ENCODE measurements at places on chromosomes 2 and 18.

DNA sequence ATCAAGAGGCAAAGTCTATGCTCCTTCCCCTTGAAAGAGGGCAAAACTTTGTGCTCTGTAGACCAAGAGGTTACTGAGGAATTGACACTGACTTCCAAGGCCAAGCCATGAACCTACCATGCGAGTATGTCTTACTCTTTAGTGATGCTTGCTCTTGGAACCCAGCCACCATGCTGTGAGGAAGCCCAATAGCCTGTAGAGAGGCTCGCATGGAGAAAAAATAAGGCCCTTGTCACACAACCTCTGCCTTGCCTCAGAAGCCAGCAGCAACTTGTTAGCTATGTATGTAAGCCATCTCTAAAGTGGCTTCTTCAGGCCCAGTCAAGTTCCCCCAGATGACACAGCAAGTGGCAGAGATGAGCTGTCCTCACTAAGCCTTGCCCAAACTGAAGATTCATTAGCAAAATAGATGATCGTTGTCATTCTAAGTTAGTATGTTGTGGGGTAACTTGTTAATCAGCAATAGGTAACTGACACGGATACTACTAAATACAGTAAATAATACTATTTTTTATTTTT is 66.1 kb upstream of the RGPD5 start:
- DNase-seq = no peak

- DNase-seq = no peak
Measured at GRCh38 chr2:49224426-49225010, 70.2 kb upstream of the FSHR start.

DNA sequence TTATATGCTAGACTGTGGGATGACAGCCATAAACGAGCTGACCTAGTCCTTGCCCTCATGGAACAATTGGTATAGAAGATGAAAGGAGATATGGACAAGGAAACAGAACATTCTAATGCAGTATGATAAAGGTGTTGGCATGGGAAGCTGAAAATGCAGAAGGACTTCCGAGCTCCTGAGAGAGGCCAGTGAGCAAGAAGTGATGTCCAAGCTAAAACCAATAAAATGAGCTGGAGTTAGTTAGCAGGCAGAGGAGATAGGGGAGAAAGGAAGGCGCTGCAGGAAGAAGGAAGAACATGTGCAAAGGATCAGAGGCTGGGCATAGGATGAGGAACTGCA is 64.5 kb downstream of the BOD1L2 start:
- DNase-seq = no peak

GRCh38 chr2:186907897-186908296 is 58.9 kb upstream of the ZSWIM2 start:
- DNase-seq = no peak

GRCh38 chr18:48991676-48992075 is 40.9 kb upstream of the SMAD7 start:
- no peak for DNase-seq

- no peak for DNase-seq
Measured at GRCh38 chr2:147232225-147232669, 612.6 kb upstream of the ACVR2A start.

GRCh38 chr2:212998626-212999359 is 152.6 kb downstream of the IKZF2 start:
- no peak for DNase-seq

DNA sequence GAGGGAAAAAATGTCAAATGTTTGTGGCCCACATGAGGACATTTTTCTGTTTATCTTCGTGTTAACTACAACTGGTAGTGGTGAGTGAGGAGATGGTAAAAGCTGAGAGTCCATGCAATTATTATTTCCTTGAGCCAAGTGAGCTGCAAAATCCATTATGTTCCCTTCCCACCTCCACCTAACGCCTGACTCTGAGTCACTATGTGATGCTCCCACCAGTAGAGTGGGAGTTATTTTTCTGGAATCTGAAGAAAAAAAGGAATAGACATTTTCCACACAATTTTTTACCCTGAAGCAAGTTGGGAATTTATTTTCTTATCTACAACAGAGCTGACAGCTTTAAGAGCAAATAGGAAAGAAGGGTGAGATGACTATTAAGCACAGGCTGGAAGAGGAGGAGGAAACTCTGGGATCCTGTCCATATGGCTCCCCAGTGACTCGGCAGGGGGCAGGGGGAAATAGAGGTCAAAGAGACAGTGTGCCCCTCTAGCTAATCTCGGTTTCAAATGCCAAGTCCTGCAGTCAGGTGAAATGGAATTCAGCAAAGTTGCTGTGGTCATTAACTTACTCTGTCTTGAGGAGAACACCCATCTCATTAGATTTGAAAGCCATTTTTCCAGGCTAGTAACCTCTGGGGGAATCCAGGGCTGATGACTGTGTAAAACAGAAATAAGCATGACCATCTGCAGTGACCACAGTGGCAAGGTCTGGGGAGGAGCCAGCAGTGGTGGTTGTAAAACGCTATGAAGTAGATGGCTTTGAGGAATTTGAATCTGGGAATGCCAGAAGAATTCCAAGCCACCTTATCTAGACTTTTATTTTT is 463.9 kb downstream of the STK39 start:
- DNase-seq = no peak

DNA sequence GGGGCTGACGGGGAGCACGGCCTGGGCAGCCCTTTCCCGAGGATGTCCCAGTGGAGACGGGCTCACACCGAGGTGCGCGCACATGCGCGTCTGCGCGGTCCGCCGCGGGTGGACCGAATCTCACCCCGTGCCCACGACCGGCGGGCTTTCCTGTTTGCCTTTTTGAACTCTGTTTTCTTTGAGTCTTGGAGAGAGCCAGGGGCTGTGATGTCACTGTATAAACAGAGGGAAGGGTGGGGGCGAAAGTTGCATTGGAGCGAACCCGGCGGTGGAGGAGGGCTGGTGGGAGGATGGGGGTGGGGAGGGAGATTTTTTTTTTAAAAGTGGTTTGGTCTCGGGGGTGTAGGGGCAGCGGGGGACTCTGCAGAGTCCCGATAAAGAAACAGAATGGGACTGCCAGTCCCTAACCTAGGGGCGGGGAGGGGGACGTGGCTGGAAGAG is 141.2 kb upstream of the CTAGE1 start:
- no peak for DNase-seq

GRCh38 chr2:208807756-208808155 is 401.2 kb downstream of the PTH2R start:
- no peak for DNase-seq

DNA sequence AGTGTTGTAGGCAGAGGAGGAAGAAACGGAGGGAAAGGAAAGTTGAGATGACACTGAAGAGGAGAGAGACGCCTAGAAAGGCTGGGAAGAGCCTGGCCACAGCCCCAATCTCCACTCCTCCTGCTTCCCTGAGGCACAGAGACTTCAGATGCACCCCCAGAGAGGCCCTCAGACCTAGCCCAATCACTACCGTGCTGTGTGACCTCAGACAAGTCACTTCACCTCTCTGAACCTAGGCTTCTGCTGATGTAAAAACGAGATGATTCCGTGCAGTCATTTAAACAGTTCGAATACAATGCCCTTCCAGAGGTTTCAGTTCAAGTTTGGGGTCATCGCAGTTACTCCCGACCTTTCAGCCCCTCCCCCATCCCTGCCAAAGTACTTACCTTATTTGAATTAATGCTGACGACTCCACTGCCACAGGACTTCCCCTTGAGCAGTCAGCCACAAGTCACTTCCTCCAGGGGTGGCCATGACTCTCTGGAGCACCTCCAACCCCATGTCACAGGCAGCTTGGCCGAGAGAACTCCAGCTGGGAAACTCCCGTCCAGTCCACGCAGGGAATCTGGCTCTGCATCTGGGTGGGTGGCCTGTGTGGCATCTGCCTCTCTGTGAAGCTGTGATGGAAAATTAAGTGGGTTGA is 105.2 kb upstream of the ID2 start:
- no peak for DNase-seq

DNA sequence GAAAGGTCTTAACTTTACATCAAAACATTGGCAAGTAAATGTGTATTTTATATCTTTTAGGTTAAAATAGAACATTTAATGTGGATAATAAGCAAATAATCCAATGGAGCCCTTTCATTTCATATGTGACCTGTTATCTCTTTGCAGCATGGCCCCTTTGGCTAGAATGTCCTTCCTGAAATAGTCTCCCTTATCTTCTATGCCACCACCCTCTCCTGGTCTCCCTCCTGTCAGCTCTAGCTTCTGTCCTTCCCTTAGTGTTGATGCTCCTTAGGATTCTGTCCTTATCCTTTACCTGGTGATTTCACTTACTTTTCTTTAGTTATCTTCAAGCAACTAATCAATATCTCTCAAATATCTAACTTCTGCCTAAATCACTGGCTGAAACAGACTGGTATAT is 87.1 kb upstream of the TFCP2L1 start:
- DNase-seq = no peak
